Activated T-helper 2 cell treated with anti-CD3 and anti-CD28 coated beads, Interferon-gamma antibody, Interleukin-2, Interleukin-4, amounts not matched to agents 10 μg/mL and 5 μg/mL and 100 μg/mL, durations not matched to agents 14 hours and 24 hours and 36 hours (primary cell): ENCODE measurements at places on chromosomes 5 and 9. TPM values are rescaled to one million over a fixed set of nuclear protein-coding genes. Genes with fewer than 3 reads are reported as not detected.

Gene ACTBL2
- not detected in 2 replicates for total RNA-seq

Gene FABP6
- not detected in 2 replicates for total RNA-seq

Gene PAIP2
- 98.2 and 107 TPM in 2 replicates for total RNA-seq

Gene GKAP1
- 2.7 and 2.8 TPM in 2 replicates for total RNA-seq

Gene SHOC1
- total RNA-seq, result not detected in 2 replicates

Gene SURF4
- total RNA-seq, result 388 and 393 TPM in 2 replicates

- no peak overlapping the region for H3K27ac ChIP-seq
- no peaks in the 10 kb centered on the region for H3K36me3 ChIP-seq
- no peaks in the 10 kb centered on the region for H3K4me1 ChIP-seq
- H3K27me3 ChIP-seq, result peaks cover 51% of the 10 kb centered on the region
- no peak overlapping the region for H3K4me3 ChIP-seq
Measured at GRCh38 chr5:73412597-73412988, 36.0 kb downstream of the FOXD1 start.

DNA sequence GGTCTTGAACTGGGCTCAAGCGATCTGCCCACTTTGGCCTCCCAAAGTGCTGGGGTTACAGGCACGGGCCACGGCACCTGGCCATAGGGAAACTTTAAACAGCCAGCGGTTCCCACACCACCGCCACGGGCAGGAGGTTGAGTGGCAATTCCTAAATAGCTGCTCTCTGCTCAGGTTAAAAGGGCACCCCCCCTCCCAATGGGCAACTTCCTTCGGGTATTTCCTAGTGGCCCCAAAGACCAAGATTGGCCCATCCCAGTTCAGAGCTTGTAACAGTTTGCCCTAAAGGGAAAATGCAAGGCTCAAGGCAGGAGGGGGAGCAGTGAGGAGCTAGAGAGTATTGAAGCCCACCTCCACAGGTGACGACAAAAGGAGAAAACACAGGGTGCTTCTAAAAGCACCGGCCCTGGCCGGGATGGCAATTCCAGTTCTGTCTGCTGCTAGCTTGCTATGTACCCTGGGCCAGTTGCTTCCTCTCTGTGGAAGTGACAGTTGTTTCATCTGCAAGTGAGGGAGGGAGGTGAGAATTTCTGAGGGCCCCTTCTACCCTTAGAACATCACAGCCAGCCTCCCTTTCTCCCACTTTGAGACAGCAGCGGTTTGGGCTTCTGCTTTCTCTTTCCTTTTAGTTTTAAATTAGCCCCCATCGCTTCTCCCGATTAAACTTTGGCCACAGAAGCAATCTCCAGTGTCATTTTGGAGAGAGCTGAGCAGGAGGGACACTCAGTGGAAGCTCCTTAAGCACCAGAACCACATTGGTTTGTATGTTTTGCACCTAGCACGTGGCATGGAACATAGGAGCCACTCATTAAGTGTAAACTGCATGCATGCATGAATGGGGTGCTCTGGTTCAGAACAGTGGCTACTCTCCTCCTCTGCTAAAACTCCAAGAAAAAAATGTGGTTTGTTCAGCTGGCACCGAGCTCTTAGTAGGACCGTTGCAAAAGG, 17.3 kb upstream of the TNIP1 start:
- H3K27me3 ChIP-seq, result no peaks in the 10 kb centered on the region
- H3K36me3 ChIP-seq, result peaks cover 60% of the 10 kb centered on the region
- peaks cover 70% of the 10 kb centered on the region for H3K4me1 ChIP-seq
- DNase-seq, result no peak

DNA sequence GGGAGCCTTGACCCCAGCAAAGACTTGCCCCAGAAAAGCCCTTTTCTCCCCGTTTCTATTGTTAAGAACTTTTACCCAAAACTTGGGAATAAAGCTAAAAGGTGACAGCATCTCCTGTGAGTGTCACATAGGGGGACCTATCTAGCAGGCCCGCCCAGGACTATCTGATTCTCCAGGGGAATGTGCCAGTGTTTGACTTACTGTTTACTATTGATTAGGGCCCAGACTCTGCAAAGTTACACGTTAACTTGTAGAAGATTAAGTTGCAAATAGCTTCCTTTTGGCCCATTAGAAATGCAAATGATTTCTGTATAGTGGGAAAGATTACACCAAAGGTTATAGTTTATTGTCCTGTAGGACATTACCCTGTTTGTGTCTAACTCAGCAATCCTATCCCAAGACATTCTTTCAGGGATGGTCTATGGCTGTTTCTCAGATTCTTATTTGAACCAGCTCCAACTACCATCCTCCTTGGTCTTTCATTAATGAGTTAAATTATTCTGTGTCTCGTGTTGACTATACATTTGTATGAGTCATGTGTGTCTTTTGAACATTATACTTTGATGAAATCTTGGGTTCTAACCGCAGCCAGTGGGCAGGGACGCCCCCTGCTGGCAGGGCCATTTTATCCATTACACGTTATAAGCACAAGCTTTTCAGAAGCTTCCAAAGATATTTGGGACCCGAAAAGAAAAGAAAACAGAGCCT, 60.7 kb downstream of the HRH2 start:
- no peak overlapping the region for H3K27ac ChIP-seq
- peaks cover 19% of the 10 kb centered on the region for H3K36me3 ChIP-seq
- peaks cover 6% of the 10 kb centered on the region for H3K4me1 ChIP-seq
- no peak overlapping the region for H3K4me3 ChIP-seq
- DNase-seq, result peak; percentile 45

- DNase-seq, result no peak
- H3K27ac ChIP-seq, result no peak overlapping the region
- no peaks in the 10 kb centered on the region for H3K4me1 ChIP-seq
- H3K27me3 ChIP-seq, result peaks cover 1% of the 10 kb centered on the region
- no peaks in the 10 kb centered on the region for H3K36me3 ChIP-seq
- no peak overlapping the region for H3K4me3 ChIP-seq
Measured at GRCh38 chr5:31382051-31382878, 149.6 kb downstream of the DROSHA start.

GRCh38 chr9:123712399-123712798, 217.5 kb downstream of the DENND1A start:
- DNase-seq, result no peak
- H3K4me3 ChIP-seq, result no peak overlapping the region
- no peaks in the 10 kb centered on the region for H3K27me3 ChIP-seq
- H3K4me1 ChIP-seq, result no peaks in the 10 kb centered on the region
- H3K36me3 ChIP-seq, result no peaks in the 10 kb centered on the region

GRCh38 chr5:149471406-149472183, 79.6 kb downstream of the CSNK1A1 start:
- H3K36me3 ChIP-seq, result no peaks in the 10 kb centered on the region
- H3K4me3 ChIP-seq, result no peak overlapping the region
- DNase-seq, result no peak
- peaks cover 1% of the 10 kb centered on the region for H3K27me3 ChIP-seq
- no peaks in the 10 kb centered on the region for H3K4me1 ChIP-seq

- H3K4me1 ChIP-seq, result no peaks in the 10 kb centered on the region
- H3K27me3 ChIP-seq, result no peaks in the 10 kb centered on the region
- H3K4me3 ChIP-seq, result no peak overlapping the region
- H3K27ac ChIP-seq, result no peak overlapping the region
- no peak for DNase-seq
- no peaks in the 10 kb centered on the region for H3K36me3 ChIP-seq
Measured at GRCh38 chr5:130605234-130605633, 559.8 kb downstream of the HINT1 start.

DNA sequence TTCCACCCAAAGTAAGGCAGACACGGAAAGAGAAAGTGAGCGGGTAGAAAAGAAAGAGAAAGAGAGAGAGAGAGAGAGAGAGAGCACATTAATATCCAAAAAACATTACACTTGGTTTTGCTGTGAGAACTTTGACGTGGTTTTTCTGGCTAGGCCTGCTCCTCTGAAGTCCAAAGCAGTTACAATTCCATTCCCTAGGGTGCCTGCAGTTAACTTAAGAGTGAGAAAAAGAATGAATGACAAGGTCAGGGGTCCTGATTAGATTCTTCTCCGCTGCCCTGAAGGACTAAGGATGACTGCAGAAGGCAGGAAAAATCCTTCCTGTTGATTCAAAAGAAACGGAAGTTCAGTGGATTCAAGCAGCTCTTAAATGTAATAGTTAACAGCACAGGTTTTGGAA, 589.8 kb downstream of the PRELID2 start:
- no peak for DNase-seq
- H3K27me3 ChIP-seq, result no peaks in the 10 kb centered on the region
- H3K27ac ChIP-seq, result no peak overlapping the region
- no peak overlapping the region for H3K4me3 ChIP-seq

- H3K4me1 ChIP-seq, result no peaks in the 10 kb centered on the region
- no peak for DNase-seq
- peak within 1 kb of the TSS; percentile 55 for H3K27ac ChIP-seq
- peaks cover 7% of the 10 kb centered on the region for H3K36me3 ChIP-seq
- H3K4me3 ChIP-seq, result peak within 1 kb of the TSS; percentile 77
Measured at GRCh38 chr9:136373300-136374182, at the start of gene CARD9. Gene CARD9 (minus strand): TSS chr9:136373669. CDS start chr9:136372078, 1,591 bp downstream.
